ENCODE measurements at places on chromosomes 13 and 19.
A peak's percentile ranks its signal among the peaks of the same experiment; 100 is the strongest.

DNA sequence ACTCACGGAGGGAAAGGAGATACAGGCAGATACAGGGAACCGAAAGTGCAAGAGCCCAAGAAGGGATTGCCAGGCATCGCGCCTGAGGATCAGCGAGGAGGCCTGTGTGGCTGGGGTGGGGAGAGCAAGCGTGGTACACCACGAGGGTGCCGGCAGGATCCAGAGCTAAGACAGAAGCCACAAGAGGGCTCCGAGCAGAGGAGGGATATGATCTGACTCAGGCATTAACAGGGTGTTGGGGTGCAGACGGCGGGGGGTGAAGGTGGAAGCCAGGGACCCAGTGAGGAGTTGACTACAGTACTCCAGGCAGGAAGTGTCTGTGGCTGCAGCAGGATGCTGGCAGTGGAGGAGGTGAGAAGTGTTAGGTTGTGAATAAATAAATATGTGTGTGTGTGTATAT lies 5.4 kb upstream of the PPP1R37 start:
- peak; percentile 48 for DNase-seq

- DNase-seq = no peak
Observed at GRCh38 chr13:43675577-43675976, 111.2 kb downstream of the ENOX1 start.

DNA sequence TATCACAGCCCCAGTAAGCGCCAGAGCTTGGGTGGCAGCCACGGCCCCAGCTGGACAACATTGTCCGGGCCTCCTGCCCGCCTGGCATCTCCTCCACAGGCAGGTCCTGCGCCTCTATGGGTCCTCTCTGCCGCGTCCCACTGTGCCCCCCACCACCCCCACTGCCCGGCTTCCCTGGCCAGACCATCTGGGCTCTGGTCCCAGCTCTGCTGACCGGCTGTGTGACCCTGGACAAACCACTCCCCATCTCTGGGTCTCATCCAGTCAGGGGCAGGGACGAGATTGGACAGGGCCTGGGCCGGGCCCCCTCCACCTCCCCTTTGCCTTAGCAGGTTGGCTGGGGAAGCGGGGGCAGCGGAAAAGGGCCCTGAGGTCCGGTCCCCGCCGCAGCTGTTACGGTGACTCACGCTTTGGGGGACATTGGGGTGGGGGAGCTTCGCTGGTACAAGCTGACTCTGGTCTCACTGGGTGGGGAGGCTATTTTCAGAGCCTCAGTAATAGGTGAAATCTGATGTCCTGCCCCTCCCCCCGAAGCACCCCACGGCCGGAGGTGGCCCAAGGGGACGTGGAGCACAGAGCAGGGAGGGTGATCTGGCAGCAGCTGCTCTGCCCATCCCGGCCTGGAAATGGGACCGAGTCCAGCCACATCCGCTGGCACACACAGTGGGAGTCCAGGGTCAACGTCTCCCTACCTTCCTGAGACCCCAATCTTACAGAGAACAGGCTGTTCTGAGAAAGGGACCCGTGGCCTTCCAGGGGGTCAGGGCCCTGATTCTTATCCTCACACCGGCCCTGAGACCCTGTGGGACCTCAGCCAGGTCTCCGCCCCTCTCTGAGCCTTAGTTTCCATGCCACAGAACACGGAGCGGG lies 9.1 kb downstream of the NFIC start:
- no peak for DNase-seq

DNA sequence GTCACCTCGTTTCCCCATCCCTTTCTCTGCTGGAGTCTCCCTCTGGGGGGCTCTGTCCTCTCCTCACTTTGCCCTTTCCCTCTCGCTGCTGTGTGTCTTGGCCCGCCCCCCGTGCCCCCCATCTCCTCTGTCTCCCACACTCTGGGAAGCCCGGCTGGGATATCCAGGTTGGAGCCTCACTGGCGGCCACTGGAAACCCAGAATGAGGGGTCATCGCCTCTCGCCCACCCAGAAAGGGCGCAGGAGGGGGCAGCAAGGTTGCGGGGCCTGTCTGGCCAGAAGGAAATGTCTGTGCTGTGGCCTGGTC lies 15.6 kb downstream of the CCDC97 start:
- DNase-seq = no peak

- DNase-seq = no peak
Observed at GRCh38 chr19:58538257-58539168, 5.4 kb upstream of the TRIM28 start.

DNA sequence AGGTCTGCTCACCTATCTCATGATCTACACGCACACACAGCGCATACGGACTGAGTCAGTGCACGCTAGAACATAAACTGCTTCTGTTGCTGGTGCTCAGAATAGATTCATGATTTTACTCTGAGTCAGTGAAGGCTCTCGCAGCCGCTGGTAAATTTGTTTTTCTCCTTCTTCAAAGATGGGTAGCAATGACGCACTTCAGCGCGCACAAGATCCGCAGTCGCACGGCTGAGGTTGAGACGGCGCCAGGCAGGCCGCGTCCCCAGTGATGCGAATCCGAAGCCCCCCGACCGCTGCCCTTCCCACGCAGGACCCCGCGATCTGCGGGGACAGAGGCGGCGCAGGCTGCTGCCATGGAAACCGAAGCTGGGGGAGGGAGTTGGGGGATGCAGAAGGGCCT lies 103.7 kb upstream of the USP29 start:
- DNase-seq = no peak

DNA sequence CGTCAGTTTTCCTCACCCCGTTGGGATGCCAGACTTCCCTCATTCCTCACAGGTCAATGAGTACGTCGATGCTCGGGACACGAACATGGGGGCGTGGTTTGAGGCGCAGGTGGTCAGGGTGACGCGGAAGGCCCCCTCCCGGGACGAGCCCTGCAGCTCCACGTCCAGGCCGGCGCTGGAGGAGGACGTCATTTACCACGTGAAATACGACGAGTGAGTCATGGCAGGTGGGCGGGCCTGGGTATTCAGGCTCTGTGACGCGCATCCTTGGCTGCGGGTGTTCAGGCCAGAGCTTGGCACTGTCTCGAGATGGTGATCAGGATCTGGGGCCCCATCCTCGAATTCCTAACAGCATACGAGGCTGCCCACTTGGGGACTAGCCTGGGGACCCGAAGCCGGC lies 21.4 kb downstream of the UHRF1 start:
- no peak for DNase-seq

GRCh38 chr13:37870895-37871550 lies 1.5 kb upstream of the TRPC4 start:
- DNase-seq = no peak

- DNase-seq = no peak
Observed at GRCh38 chr13:59746291-59746962, 417.3 kb downstream of the DIAPH3 start.

DNA sequence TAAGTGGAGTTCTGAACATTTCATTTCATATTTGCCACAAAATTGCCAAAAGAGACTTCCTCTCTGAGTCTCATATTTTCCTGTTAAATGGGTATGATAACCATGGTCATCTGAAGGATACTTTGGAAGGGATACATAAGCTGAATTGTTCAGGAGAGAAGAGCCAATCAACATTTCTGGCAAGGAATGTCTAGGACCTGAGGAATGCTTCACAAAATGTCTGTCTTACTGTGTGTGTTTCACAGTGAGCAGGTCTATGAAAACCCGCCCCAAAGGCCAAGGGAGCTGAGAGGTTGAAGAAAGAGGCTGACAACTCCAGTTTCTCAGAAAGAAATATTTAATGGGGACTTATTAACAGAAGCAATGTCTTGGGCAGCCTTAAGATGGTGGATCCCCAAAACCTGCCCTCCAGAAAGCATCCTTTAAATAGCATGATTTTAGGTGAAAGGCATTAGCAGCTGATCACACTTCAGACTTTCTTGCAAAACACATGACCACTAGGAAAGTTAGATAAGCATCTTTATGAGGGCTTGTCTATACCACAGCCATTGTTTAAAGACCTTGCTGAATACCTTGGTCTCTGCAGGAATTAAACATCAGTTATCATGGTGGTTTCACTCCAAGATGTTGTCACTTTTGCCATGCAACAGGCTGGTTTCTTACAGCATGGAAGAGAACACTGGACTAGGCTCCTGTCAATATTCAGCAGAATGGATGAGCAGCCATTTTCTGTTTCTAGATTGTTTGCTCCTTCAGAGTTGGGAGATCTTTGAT lies 78.9 kb downstream of the TNFSF11 start:
- no peak for DNase-seq

DNA sequence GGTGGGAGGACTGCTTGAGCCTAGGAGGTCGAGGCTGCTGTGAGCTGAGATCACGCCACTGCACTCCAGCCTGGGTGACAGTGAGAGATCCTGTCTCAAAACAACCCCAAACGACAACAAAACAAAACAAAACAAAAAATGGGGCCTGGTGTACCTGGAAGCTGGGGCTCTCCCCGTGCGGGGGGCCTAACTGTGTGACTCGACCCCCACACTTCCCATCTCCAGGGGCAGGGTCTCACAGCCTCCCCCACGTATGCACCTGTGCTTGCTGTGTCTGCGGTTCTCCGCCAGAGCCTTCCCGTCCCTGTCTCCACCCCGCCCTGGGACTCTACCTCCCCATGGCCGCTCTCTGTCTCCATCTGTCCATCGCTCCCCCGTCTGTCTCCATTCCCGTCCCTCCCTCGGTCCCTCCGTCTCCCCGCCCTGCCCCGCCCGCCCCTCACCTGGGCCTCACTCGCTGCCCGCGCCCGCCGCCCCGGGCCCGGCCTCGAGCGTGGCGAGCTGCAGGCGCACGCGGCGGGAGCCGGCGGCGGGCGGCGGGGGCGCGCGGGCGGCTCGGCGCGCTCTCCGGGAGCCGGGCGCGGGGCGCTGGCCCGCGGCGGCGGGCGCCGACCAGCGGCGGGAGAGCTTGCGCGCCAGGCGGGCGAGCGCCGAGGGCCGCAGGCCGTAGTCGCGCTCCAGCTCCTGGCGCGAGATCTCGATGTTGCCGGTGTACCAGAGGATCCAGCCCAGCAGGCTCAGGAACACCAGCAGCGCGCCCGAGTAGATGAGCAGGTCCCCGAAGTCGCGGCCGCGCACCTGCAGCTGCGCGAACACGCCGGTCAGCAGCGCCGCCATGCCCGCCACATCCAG lies 587 bp downstream of the TMEM238 start:
- DNase-seq = peak; percentile 38

DNA sequence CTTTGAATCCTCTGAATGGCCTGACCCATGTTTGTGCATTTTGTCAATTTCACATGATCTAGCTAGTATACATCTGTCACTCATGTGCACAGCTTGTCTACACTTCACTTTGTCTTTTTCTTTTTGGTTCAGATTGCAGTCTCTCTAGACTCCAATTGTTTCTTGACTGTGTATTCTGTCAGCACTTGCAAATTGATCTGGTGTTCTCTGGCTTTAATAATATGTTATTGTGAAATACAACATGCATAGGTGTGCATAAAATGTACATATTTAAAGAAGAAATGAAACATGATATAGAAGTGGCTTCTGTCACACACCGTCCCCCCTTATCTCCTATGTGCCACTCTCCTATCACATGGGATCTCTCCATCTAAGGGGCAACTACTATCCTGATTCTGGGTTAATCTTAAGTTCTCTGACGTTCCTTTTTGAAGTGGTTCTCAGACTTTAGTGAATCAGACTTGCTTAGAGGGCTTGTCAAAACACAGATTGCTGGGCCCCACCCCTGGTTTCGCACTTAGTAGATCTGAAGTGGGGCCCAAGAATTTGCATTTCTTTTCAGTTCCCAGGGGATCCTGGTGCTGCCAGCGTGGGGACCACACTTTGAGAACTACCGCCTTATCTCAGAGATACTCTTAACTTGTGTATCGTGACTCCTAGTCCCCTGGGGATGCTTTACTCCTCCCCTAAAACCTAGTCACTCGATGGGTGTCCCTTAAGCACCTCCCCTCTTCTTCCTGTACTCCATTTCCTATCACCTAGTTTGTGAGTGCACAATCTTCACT lies 5.8 kb downstream of the KRTDAP start:
- DNase-seq = no peak

DNA sequence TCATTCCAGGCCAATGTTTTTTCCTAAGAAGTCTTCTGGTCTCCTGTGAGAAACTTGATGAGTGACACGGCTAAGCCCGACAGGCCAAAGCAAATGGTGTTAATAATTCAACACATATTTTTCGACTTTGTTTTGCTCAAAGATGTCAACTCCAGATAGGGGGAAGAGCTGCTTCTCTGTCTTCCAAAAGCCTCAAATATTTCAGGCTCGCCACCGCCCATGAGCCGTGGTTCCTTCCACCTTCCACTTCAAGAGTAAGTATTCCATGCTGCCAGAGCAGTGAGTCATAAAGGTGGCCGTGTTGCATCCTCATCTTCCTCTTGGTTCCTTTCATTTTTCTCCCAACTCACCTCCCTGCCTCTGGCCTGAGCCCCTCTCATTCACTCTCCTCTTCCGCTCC lies 272.6 kb downstream of the EFNB2 start:
- no peak for DNase-seq

DNA sequence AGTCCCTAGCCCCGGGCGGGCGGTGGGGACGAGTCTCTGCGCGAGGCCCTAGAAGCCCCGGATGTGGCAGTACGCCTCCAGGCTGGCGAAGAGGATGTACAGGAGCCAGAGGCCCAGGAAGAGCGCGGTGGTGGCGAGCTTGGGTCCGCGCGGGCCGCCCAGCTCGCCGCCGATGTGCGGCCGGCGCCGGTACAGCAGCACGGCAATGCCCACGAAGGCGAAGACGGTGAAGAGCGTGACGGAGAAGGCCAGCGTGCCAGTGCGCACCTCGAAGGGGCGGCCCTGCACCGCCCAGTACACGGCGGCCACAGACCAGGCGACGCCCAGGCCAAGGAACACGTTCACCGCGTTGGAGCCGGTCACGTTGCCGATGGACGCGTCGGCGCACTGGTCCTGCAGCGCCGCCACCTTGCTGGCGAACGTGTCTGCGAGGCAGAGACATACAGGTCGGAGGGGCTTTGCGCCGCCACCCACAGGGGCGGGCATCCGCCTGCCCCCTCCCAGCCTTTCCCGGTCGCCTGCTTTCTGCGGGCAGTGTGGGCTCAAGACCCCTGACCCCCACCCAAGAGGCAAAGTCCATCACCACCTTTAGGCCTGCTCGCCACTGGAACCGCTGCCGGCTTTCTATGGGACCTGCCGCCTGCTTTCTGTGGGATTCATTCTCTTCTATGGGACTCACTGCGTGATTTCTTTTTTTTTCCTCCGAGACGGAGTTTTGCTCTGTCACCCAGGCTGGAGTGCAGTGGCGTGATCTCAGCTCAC lies 10.9 kb upstream of the MEIS3 start:
- DNase-seq = peak; percentile 17

DNA sequence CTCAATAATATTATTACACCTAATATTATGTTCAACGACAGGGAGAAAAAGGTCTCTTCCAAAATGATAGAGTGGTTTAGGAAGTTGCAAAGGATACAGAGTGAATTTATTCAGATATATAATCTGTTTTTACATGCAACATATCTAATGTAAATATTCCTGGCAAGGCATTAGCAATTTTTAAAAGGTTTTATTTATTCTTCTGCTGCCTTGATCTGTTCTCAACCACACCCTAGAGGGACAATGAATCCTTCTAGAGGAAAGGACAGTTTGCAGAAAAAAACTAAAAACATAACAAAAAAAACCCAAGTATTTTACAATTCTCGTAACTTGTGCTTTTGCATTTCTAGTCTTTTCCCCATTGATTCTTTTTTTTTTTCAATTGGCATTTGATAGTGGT lies 459.6 kb downstream of the KLF12 start:
- DNase-seq = no peak

DNA sequence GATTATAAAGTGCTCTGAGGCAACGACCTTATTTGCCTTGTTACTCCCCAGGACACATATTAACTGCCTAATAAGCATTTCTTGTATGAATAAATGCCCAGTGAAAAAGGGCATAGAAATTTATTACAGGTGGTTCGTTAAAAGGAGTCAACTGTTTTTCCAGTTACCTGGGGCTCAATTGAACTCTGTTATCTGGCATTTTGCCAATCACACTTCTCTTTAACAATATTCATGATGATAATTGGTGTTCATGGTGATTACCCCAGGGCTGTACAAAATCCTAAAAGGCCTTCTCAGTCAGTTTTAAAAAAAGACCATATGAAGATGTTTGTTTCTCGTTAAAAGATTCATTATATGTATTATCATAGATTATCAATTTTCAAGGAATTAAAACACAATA lies 57.1 kb downstream of the KL start:
- no peak for DNase-seq

Data from activated T-helper 1 cell treated with anti-CD3 and anti-CD28 coated beads, Interleukin-12 subunit alpha, Interleukin-12 subunit beta, Interleukin-2, Interleukin-4 antibody, amounts not matched to agents 30 ng/mL and 10 ng/mL and 1 ng/mL, durations not matched to agents 14 hours and 24 hours and 36 hours (primary cell).